ENCODE measurements at places on chromosomes 1 and 21. TPM values are rescaled to one million over a fixed set of nuclear protein-coding genes. Genes with fewer than 3 reads are reported as not detected.

Gene FCGR3B
- not detected for total RNA-seq

Gene CD101
- total RNA-seq, result 1.4 TPM

Gene SORT1
- 107 TPM for total RNA-seq

Gene PDZK1IP1
- not detected for total RNA-seq

Gene SPRR2E
- total RNA-seq, result not detected

Gene S100A2
- 15.4 TPM for total RNA-seq

Gene PTPN22
- not detected for total RNA-seq

Gene KCNT2
- total RNA-seq, result 13.4 TPM

Gene TMEM63A
- total RNA-seq, result 50.3 TPM

Gene TRIM67
- 2.9 TPM for total RNA-seq

Gene FCGR3A
- not detected for total RNA-seq

Gene SLC6A9
- total RNA-seq, result 67.3 TPM

Gene REN
- not detected for total RNA-seq

Gene RPS6KC1
- total RNA-seq, result 22.9 TPM

Gene HUNK
- total RNA-seq, result 0.92 TPM

Gene GALNT2
- 223 TPM for total RNA-seq

Gene RNF186
- total RNA-seq, result not detected

Gene ACP6
- 7.2 TPM for total RNA-seq

Gene LINGO4
- not detected for total RNA-seq

Gene STUM
- total RNA-seq, result not detected

Gene PIP5K1A
- 72.8 TPM for total RNA-seq

Gene CD1C
- total RNA-seq, result not detected

Gene TPTE
- total RNA-seq, result not detected

Gene RGS8
- 0.17 TPM for total RNA-seq

Gene PRAMEF5
- total RNA-seq, result not detected

Gene CFHR4
- total RNA-seq, result not detected

Gene LTN1
- total RNA-seq, result 26.1 TPM

Gene SPRR1A
- not detected for total RNA-seq

Gene PDC
- total RNA-seq, result not detected

Gene LRRC8D
- 13.4 TPM for total RNA-seq

Gene IGFN1
- total RNA-seq, result 1.9 TPM

Gene TPM3
- 256 TPM for total RNA-seq

Gene NSUN4
- total RNA-seq, result 23.5 TPM

Gene C1orf21
- total RNA-seq, result 15.5 TPM

Gene MACF1
- total RNA-seq, result 377 TPM

All from chondrocyte (in vitro differentiated cells).